ENCODE measurements at places on chromosomes 13 and 19.

- DNase-seq: no peak
Measured at GRCh38 chr13:42760951-42761350, 20.4 kb upstream of the FAM216B start.

- DNase-seq: no peak
Measured at GRCh38 chr13:110410000-110410399, 102.9 kb downstream of the COL4A2 start.

DNA sequence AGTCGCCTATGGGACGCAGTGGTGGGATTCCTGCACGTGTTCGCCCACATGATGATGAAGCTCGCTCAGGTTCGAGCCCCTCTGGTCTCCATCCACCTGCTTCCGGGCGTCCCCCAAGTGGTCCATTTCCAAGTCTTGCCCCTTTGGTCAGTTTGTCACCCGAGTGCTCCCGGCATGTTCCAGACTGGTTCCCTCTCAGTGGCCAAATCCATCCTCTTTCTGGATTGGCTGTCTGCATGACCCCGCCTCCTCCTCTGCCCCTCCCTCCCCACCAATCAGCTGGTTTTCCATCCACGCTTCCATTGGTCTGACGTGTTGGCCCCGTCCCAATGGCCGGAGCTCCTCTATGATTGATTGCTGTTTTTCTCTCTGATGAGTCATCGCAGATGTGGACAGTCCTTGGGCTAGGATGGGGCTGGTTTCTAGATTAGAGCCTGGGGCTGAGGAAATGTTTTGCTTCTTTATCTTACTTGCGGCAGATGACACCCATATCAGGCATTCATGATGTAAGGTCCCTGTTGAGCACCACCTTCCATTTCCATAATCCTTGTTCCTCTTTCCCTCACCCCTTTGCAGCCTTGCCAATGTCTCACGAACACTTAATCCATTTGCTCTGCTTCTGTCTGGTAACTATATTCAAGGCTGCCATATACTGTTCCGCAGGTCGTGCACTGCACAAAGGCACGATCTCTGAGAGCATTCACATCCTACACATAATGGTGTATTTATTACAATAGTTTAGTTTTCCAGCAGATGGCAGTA is 73.8 kb downstream of the MAP4K1 start:
- peak; percentile 55 for DNase-seq

GRCh38 chr13:113178070-113178895 is 19.8 kb downstream of the PROZ start:
- DNase-seq: no peak

DNA sequence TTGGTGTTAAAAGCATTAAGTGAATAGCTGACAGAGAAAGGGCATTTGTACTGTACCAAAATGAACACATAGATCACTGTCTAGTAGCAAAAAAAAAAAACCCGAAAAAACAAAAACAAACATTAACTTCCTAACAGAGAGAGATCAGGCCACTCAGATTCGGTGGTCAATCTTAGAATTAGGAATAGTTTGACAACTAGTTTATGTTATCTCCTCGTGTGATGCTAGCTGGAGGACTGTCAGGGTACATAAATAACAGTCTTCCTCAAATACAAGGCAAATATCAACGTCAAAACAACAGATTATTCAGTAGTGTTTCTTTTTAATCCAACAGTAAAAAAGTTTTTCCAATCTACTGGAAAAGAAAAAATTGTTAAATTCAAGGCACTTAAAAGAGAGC is 1.7 kb downstream of the ZMYM5 start:
- DNase-seq: no peak

DNA sequence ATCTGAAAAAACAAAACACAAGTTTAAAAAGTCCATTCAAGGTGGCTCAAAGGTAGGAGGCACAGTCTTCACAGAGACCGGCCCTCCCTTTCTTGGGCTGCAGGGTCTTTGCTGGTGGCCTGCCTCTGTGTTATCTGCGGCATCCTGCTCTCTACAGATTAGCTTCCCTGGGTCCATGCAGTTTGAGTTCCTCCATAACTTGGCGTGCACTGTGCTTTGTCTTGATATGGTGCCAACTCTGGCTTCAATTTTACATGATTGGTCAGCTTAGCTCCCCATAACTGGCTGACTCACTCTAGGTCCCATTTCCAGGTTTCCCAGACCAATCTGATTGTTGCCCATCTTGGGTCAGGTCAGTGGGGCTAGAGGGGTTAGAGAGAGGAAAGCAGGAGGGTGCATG is 41.8 kb downstream of the TPT1 start:
- no peak for DNase-seq

GRCh38 chr19:42334697-42335373 is 9.4 kb downstream of the MEGF8 start:
- no peak for DNase-seq
